ENCODE measurements at places on chromosomes 7 and 10.
A peak's percentile ranks its signal among the peaks of the same experiment; 100 is the strongest.

- H3K27ac ChIP-seq: no peak overlapping the region
- H3K27me3 ChIP-seq: no peaks in the 10 kb centered on the region
- DNase-seq: no peak
Observed at GRCh38 chr7:36906956-36907635, 182.8 kb upstream of the AOAH start.

DNA sequence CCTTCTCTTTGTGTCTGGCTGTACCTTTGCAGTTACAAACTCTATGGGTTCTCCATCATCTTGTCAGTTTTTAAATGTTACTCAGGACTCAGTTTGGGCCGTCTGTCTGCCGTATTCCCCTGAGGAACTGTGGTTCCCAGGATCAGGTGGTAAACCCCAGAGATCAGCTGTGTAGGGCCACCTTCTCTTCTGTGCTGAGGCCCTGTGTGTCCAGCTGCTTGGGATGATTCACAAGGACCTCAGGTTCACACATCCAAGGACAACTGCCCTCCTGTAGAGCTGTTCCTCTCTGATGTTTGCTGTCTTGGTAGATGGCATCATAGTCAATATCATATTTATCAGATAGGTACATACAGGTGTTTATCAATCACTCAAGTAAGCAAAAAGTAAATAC lies 24.5 kb downstream of the CUL1 start:
- peaks cover 68% of the 10 kb centered on the region for H3K4me1 ChIP-seq
- no peaks in the 10 kb centered on the region for H3K36me3 ChIP-seq
- no peak overlapping the region for H3K27ac ChIP-seq
- peak overlapping the region; percentile 12 for H3K4me3 ChIP-seq
- no peaks in the 10 kb centered on the region for H3K27me3 ChIP-seq

DNA sequence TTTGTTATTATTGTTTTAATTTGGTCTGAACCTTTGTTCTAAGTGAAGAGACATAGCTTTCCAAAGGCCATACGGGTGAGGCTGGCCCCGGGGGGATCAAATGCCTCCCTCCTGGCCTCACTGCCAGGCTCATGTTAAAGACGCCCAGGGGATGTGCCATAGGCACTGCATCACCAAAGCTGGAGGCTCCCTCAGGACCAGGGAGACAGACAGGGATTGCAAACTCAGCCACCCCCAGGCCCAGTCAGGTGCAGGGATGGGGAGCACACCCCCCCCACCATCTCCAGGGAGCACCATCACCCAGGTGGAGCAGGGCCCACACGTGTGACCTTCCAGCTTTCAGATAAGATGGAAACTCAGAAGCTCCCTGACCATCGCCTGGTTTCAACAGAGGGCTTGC lies 96.0 kb upstream of the DNAAF5 start:
- H3K4me1 ChIP-seq: no peaks in the 10 kb centered on the region
- no peak overlapping the region for H3K4me3 ChIP-seq
- no peak overlapping the region for H3K27ac ChIP-seq
- no peaks in the 10 kb centered on the region for H3K27me3 ChIP-seq
- H3K36me3 ChIP-seq: no peaks in the 10 kb centered on the region

DNA sequence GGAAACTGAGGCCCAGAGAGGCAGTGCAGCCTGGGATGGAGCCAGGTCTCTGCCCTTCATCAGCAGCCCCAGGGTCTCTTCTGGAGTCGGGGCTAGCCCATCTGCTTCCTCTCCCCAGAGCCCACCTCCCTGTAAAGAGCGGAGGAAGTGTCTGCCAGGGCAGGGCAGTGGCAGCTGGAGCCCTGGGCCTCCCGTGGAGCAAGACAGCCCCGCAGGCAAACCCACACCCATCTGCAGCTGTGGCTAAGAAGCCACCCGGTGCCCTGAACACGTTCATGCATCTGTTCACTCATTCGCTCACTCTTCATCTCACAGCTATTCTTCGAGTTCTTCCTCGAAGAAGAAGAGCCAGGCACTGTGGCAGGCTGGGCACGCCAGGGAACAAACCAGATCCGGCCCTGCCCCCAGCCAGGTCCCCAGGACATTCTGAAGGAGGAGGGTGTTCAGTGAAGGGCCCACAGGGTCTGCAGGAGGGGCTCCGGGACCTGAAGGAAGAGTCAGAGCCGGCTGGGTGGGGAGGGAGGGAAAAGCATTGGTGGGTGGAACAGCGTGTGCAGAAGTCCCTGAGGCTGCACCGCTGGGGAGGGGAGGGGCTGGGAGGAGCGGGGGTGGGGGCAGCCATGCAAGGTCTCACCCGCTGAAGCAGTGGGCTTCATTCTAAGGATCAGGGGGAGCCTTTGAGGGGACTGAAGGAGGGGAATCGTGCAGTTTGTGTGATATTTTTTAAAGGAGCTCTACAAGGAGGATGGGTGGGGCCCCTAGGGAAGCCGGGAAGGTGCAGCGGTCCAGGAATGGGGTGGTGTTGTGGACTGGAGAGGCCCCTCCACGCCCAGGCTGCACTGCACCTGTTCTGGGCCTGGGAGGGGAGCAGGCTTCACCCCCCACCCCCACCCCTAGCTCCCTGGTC lies 99.1 kb downstream of the UNCX start:
- H3K4me1 ChIP-seq: no peaks in the 10 kb centered on the region
- no peaks in the 10 kb centered on the region for H3K27me3 ChIP-seq
- no peak overlapping the region for H3K27ac ChIP-seq
- no peak for DNase-seq
- H3K36me3 ChIP-seq: no peaks in the 10 kb centered on the region

DNA sequence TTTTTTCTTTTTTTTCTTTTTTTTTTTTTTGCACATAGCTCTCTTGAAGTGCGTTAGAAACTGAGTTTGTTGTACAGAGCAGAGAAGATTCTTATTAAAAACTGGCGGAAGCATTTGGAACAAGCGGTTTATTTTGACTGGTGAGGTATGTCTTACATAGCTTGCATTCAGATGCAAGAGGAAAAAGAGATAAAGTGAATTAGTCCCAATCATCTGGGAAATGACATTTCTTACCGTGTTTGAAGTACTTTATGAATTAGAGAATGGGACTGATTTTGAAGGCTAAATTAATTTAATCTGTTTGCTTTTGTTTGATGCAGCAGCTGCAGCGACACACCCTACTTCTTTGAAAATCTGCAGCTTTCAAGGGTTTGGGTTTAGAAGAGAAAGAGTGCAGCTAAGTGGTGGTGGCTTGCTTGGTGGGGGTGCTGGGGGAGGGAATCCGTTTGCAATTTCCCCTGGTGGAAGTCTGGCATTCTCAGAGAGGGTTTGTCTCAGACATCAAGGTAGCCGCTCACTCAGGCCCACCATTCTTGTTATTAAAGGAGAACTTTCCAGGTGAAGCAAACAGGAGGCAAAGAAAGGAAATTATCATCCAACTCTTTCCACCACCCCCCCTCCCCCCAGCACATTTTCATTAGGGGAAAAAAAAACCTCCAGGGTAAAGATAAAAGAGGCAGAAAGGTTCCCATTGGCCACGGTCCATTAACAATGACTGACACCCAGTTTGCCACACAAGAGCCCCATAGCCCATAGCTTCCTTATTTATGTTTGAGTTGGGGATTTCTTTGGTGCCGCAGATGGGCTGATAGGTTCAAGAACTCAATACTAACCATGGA lies 231.7 kb downstream of the SKIDA1 start:
- no peak for DNase-seq
- H3K4me3 ChIP-seq: no peak overlapping the region
- H3K27me3 ChIP-seq: no peaks in the 10 kb centered on the region
- H3K27ac ChIP-seq: no peak overlapping the region

DNA sequence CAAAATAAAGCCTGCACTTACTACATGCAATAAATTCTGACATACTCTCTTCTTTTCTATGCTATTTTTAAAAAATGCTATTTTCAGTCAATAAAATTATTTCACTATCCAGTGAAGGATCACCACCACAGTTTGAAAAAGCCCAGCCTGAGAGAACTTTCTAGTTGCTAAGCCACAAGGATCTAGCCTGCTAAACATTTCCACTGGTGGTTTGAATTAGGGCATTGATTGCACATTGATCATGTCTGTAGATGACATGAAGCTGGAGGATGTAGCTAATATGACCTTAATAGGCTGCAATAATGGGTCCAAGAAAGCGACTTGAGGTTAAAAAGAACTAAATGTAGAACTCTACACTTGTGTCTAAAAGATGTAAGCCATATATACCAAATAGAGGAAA lies 56.0 kb upstream of the ARHGAP21 start:
- no peaks in the 10 kb centered on the region for H3K4me1 ChIP-seq
- H3K4me3 ChIP-seq: no peak overlapping the region
- no peak for DNase-seq
- no peaks in the 10 kb centered on the region for H3K27me3 ChIP-seq

DNA sequence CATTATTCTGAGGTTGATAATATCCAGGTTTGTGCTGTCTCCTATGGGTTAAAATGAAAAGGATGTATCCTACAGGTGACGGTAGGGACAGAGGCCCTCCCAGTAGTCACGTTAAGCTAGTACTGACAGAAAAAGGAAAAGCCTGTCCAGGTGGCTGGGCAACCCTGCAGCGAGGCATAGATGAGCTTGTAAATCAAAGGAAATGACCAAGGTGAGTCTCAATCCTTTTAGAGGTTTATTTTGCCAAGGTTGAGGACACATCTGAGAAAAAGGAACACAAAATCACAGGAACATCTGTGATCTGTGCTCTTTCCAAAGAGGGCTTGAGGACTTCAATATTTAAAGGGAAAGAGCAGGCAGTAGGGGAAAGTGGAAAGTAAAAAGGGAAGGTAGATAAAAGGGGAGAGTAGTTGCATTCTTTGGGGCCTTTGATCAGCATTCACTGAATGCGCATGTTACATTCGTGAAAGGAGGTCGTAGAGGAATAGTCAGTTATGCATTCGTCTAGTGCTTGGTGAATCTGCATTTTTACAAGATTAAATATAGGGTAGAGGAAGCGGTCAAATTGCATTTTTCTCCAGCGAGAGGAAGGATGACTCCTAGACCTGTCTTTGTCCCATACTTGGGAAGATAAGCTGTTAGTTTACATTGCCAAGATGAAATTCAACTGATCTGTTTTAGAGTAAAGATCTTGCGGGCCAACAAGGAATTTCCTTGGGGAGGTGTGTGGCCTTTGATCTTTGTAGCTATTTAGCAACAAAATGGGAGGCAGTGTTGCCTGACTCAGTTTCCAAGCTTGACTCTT lies 884 bp upstream of the GSTO1 start:
- H3K4me1 ChIP-seq: peaks cover 9% of the 10 kb centered on the region
- H3K27ac ChIP-seq: peak overlapping the region; percentile 89
- DNase-seq: no peak
- H3K4me3 ChIP-seq: peak overlapping the region; percentile 83

DNA sequence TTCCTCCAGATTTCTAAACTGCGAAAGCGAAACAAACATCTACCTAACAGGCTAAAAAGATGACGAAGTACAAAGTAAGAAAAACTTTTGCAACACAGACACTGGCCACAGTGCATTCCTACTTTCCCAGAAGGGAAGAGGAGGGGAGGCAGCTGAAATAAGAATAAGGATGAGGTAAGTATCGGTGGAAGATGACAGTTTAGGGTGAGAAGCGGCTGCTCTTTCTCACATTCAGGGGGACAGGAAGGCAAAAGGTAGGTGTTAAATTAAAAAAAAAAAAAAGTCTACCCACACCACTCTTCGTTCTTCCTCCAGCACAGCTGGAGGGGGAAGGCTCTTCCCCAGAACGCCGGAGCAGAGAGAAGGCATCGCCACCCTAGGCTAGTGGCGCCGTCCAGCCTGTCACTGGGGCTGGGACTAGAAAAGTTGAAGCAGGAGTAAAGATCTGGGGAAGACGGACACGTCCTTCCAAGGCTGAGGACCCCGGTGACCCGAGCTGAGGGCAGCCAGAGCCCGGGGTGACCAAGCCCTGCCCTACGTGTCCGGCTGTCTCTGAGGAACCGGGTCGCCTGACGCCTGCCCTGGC lies 846 bp downstream of the DNAJC1 start:
- peak overlapping the region; percentile 87 for H3K4me3 ChIP-seq
- H3K27me3 ChIP-seq: no peaks in the 10 kb centered on the region
- DNase-seq: peak; percentile 19
- H3K27ac ChIP-seq: peak overlapping the region; percentile 82
- H3K36me3 ChIP-seq: no peaks in the 10 kb centered on the region

DNA sequence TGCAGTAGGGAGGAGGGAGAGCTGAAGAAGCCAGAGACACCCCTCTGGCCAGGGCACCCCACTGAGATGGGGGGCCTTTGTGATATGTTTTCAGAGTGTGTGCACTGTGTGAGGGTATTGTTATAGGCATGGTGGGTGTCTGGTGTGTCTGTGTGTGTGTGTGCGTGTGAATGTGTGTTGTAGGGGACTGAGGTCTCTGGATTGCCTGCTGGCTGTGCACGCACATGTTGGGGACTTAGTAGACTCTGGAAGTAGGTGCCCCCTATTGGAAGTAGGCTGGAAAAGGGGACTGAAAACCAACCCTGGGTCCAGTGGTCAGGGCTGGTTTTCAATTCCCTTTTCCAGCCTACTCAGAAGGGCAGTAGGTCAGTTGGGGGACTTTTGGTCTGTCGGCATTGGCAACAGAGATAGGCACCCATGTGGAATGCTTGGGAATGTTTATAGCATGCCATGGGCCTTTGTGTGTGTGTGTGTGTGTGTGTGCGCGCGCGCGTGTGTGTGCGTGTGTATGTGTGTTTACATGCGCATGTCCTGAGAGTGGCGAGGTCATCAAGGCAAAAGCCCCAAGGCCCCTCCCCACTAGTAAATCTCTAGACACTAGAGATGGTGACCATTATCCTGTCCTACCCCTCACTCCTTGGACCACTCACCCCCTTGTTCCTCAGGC lies 78.8 kb downstream of the HIF1AN start:
- no peaks in the 10 kb centered on the region for H3K36me3 ChIP-seq
- no peak for DNase-seq
- no peaks in the 10 kb centered on the region for H3K4me1 ChIP-seq
- no peaks in the 10 kb centered on the region for H3K27me3 ChIP-seq
- H3K4me3 ChIP-seq: no peak overlapping the region
